ENCODE measurements at places on chromosomes 16 and 17.

GRCh38 chr17:48547808-48548522, 3.1 kb upstream of the HOXB2 start:
- no peak for DNase-seq

DNA sequence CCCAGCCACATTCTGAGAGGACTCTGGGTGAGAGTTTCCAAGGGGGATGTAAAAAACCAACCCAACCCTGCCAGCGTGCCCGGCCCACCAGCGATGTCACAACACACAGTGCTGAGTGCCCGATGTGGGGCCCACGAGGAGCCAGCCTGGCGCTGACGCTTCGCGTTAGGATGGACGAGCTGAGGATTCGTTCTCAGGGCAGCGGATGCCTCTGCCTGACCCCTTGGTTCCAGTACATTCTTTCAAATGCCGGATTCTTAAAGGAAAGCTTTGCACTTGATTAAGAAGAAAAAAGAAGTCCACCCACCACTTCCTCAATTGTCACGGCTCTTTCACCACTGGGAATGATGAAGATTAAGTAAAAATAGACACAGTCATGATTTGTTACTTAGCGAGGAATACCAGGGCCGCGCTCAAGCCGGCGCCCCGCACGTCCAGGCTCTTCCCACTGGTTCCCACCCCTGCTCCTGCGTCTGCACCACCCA, 79.4 kb downstream of the IRF8 start:
- DNase-seq: no peak

DNA sequence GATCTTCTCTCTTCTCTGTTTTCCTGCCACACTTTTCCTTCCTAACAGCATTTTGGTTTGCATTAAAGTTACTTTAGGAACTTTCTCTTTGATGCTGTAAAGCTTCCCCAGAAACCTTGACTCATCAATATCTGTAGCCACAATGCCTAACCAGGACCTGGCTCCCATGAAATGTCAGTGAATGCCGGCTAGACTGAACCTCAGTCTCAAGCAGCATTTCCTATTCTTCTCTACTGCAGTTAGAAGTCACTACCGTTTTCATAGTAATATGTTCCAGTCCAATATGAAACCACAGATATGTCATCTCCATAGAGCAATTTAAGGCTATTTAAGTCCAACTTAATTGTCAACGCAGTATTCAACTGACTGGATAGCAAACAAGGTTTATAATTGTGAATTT, 28.9 kb downstream of the ITFG1 start:
- no peak for DNase-seq

- DNase-seq: no peak
Measured at GRCh38 chr16:13377143-13377542, 475.7 kb downstream of the SHISA9 start.

DNA sequence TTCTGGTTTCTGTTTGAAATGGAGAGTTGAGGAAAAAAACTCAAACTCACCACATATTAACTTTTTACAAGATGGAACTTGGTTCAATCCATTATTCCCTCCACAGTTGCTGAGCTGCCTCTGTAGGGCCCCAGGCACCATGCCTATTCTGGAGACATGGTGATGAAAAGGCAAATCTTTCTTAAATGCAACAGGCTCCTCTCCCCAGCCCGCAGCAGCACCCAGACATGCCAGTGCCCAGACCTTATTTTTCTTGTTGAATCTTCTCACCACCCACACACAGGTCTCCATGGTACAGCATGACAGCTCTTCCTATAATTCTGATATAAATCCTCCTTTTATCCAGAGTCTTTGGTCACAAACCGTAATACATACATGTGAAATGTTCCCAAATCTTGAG, 7.6 kb downstream of the CYTH1 start:
- no peak for DNase-seq

DNA sequence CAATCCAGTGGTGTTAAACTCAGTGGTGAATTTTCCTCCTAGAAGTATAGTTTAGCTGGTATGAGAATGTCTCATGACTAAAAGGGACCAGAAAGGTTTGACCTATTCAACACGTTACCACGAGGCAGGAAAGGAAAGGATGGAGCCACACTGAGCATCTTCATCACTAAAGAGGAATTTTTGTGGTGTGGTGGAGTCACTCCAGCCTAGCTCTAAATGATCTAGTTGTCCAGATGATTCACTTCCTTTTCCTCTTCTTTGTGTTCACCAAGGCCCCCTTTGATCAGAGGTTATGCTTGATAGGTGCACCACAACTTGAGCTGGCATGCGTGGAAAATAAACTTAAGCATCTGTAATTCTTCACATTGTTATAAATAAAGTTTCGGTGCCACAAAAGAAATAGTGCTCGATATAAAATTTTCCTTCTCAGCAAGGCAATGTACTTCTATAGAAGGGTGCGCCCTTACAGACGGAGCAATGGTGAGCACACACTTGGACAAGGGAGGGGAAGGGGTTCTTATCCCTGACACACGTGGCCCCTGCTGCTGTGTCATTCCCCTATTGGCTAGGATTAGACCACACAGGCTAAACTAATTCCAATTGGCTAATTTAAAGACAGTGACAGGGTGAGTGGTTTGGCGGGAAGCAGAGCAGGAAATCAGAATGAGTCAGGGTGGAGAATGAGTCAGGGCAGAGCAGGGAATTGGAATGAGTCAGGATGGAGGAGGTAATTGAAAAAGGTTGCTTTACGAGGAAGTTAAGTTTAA, 254.6 kb downstream of the HS3ST3A1 start:
- peak; percentile 82 for DNase-seq

DNA sequence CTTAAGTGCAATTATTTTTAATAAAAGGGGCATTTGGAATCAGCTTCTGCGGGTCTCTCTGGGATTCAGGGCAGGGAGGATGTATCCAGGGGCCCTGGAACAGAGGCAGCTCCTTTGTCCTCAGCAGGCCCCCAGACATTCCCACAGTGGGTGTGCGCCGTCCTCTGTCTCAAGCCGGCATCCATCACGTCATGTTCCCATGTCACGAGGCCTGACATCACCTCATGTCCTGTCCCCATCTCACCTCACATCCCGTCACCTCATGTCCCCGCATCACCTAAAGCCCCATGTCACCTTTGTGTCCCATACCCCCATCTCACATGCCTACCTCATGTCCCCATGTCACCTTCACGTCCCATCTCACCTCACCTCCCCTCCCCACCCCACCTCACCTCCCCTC, 18.5 kb downstream of the GAA start:
- no peak for DNase-seq
